Fibroblast of skin of back (primary cell): ENCODE measurements at places on chromosomes 5 and 9.

DNA sequence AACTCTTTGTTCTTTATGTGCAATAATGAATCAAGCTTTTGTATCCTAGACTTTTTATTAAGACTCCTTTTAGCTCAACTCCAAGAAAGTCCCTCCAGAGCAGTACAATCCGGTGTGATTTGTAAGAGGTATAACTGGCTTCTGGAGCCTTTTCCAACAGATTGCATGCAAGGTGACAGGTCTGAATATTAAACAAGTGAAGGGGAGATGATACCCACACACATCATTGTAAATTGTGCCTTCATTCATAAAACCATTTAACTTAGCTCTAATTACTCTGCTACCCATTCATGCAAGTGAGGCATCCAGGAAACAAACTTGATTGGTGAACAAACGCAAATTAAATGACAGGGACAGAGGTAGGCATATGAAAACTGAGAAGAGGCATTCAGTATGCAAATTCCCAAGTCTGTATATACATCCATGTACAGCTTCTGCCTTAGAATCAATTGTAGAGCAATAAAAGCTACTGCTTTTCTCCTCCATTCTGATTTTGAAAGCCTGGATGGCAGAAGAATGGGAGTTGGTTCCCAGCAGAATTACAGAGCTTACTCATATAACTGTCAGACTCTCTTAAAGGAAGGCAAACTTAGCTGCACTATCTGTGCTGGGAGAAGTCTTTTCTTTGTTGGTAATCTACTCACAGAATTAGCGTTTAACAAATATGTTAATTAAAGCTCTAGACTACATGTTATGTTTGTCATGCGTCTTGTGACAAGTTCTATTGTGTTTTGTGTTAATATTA lies 261.0 kb upstream of the CDH6 start:
- DNase-seq: no peak

DNA sequence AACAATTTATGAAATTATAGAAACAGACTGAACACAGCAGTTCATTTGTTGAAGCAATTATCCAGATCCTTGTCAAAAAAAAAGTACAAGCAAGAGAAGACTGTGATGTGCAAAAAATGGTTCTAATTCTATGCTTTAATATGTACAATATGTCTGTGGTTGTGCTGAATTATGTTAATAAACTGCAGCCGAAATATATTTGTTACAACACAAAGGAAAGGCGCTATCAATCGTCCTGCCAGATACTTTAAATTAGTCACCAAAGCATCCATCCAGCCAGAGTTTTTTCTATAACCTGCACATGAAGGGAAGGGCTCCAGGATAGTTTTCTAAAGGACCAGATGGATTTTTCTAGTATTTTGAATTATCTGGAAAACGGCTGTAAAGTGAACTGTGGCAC lies 259.5 kb downstream of the BNC2 start:
- DNase-seq: no peak

GRCh38 chr5:128965011-128965637 lies at the start of gene SLC27A6:
Gene SLC27A6 (plus strand): TSS chr5:128965488. CDS start chr5:128966138, 650 bp downstream.
- peak; percentile 10 for DNase-seq

- DNase-seq: no peak
Measured at GRCh38 chr9:135883410-135884089, 23.8 kb downstream of the CAMSAP1 start.

- DNase-seq: no peak
Measured at GRCh38 chr5:101535626-101536025, 632.5 kb upstream of the ST8SIA4 start.

- DNase-seq: no peak
Measured at GRCh38 chr9:137949260-137949659, 71.7 kb downstream of the CACNA1B start.

DNA sequence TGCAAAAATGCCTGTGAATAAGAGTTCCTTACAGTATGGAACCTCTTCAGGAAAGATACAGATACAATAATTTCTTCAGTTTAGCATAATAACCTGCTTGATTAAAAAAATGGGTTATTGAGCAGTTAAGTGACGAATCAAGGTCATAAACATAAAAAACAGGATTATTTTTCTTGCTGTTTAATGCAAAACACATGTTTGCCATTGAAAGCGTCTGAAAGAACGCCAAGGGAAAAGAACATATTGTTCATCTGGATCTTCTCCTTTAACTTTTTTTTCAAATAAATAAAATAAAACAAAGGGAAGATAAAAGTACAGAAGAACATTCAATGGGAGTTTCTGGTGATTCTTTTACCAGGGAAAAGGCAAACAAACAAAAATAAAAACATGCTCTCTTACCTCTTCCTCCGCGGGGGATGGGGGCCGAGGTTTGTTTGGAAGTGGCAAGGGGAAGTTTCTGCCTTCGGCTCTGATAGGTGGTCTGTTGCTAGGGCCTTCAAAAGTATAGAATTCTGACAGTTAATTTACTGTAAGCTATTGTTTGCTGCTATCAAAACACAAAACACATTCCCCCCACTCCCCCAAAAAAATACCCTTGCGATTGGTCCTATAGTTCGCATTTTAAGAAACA lies 20.1 kb downstream of the C5orf58 start:
- no peak for DNase-seq

DNA sequence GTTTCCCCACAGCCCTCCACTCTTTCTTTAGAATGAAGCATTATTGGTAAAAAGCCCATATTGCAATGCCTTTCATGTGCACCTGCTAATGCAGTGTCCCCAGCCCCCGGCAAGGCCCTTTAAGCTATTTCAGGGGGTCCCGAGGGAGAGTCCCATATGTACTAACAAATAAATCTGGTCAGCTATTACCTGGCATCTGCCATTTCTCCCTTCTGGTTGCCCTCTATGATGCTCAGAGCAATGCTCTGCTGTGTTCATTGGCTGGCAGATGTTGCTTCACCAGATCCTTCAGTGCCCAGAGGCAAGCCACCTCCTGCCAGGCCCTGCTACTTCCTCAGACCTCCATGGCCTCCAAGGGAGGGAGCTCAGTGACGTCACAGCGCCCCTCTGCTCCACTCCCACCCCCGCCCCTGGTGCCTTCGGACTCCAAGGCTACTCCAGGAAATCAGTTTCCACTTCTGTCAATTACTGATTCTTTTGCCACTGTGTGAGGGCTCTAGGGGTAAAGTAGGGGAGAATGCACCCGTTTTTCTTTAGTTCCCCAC lies 201.1 kb upstream of the GLRA1 start:
- DNase-seq: no peak

DNA sequence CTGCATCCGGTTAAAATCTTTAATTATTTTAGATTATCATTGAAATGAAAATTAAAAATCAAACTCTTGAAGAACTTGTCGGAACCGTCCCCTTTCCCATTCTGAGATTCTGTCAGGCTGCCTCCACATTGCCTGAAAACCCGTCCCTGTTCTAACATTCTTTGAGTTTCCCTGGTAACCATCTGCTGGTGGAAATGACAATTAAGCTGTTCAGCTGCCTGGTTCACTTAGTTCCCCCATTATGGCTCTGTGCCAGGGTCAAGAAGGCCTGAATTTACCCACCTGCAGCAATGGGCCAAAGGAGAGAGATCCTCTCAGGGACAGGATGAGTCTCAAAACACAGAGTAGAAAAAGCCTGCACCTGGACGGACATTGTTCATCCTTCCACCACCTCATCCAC lies 11.8 kb upstream of the TCOF1 start:
- no peak for DNase-seq

DNA sequence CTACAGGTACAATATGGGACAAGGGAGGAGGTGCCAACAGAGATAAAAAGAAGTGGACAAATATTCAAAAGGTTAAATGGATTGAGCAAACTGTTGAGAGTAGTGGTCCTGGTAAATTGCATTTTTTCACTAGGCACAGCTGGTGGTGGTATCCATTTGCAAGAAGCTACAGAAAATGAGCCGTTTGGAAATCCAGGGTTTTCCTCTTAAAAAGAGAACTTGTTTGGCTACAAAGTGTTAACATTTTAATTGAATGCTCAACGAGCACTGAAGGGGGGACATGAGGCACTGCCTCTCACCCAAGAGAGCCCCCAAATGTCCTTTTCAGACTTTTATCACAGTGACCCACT lies 491 bp upstream of the ZCCHC9 start:
- DNase-seq: no peak

- DNase-seq: no peak
Measured at GRCh38 chr5:178318893-178319292, 86.3 kb upstream of the PHYKPL start.

GRCh38 chr5:155575861-155576260 lies 562.3 kb downstream of the KIF4B start:
- no peak for DNase-seq

GRCh38 chr9:129671519-129671918 lies 6.1 kb downstream of the PRRX2 start:
- no peak for DNase-seq

DNA sequence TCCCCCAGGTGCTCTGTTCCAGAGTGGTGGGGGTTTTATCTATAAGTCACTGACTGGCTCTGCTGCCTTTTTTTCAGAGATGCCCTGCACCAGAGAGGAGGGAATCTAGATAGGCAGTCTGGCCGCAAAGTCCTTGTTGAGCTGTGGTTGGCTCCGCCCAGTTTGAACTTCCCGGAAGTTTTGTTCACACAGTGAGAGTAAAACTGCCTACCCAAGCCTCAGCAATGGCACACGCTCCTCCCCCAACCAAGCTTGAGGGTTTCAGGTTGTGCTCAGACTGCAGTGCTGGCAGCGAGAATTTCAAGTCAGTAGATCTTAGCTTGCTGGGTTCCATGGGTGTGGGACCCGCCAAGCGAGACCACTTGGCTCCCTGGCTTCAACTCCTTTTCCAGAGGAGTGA lies 1428.6 kb downstream of the MAT2B start:
- DNase-seq: no peak

DNA sequence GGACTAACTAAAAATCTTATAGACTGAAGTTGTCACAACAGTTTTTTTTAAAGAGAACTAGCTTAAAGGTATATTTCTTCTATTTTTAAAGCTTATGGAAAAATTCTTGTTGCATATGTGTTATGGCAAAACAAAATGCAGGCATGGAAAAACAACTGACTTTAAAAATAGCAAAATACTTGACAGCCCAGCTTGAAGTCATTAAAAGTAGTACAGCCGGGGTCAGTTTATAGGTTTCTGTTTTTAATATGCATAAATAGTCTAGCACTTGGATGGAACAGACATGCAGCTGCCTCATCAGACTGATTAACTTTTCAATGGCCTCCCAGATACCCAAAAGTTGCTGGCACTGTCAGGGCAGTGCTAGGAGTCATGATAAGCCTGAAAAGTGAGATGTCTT lies 22.3 kb upstream of the ARL15 start:
- no peak for DNase-seq
